ENCODE measurements at places on chromosomes 12 and 14.
A peak's percentile ranks its signal among the peaks of the same experiment; 100 is the strongest.

DNA sequence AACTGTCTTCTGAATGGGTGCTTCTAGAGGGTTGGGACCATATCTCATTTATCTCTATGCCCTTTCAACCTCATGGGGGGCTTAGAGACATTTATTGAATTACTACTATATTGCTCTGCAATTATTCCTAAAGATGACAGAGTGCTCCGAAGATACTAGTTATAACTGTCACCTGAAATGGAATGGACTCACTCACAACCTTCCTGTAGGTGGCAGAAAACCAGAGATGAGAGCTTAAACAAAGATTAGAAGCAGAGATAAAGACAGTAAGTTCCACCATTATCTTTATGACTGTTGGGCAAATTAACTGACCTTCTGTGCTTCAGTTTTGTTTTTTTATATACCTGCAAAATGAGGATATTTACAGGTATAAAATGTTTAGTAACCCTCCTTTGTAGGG lies 31.5 kb upstream of the GTF2A1 start:
- DNase-seq, result no peak

- DNase-seq, result no peak
Observed at GRCh38 chr12:91276509-91276908, 93.9 kb upstream of the DCN start.

- DNase-seq, result no peak
Observed at GRCh38 chr12:31220061-31220460, 105.9 kb downstream of the SINHCAF start.

- peak; percentile 76 for DNase-seq
Observed at GRCh38 chr12:54374562-54375258, 9.8 kb downstream of the ZNF385A start.

DNA sequence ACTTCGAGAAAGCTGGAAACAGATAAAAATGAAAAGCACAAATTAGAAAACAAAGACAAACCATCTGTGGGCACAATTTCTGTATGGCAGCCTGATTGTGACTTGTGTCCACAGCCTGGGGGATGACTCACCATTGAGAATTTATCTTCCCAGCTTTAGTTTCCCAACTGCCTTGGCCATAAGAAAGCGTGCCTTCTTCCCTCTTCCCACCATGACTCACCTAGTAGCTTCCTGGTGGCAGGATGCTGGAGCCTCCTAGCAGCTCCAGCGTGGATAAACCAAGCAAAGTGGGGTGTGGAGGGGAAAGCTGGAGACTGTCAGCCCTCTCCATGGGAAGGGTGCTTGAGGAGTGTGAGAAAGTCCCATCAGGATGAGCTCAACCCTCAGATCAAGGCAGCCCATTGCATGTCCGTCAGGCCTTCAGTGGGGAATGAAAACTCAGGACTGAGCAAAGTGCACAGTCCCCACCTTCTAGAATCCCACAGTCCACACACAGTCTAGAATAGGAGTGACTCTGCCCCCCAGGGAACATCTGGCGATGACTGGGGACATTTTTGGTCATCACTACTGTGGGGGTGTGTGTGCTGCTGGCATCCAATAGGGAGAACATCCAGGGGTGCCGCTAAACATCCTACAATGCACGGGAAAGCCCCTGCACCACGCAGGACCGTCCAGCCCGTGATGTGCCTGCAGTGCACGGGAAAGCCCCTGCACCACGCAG lies 22.4 kb upstream of the SERPINA6 start:
- peak; percentile 88 for DNase-seq

DNA sequence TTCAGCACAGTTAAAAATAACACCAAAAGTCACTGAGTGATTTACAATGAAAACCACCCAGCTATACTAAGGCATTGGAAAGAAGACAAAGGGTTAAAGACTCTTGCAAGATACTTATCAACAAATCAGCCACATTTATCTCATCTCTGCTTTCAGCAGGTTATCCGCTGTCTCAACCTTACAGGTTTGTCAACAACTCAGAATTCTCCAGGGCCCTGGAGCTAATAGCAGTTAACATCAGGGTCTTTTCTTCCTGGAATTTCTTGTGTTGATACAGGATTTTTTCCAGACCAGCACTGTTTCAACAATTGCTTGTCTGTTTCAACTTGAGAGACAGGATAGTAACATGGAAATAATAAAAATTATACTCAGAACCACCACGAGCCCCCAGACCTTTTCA lies 3.5 kb downstream of the PKP2 start:
- DNase-seq, result no peak
